Fibroblast of upper back skin (primary cell): ENCODE measurements at places on chromosomes 1 and 21.

DNA sequence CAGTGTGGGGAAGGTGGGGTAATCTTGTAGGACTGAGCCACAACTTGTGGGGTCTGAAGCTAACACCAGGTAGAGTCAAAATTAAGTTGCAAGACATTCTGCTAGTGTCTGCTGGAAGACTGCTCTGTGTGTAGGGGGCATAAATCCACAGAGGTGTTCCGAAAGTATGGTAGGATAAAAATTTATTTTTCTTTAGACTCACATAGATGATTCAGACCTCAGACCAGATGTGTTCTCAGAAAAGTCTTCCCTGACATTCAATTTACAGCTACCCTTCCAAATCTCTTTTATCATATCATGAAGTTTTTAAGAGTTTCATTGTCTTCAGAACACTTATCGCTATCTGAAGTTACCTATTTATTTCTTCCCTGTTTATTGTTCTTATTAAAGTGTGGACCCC is 21.3 kb downstream of the DUSP10 start:
- DNase-seq, result peak; percentile 38

GRCh38 chr1:90143591-90143990 is 148.7 kb downstream of the ZNF326 start:
- no peak for DNase-seq

DNA sequence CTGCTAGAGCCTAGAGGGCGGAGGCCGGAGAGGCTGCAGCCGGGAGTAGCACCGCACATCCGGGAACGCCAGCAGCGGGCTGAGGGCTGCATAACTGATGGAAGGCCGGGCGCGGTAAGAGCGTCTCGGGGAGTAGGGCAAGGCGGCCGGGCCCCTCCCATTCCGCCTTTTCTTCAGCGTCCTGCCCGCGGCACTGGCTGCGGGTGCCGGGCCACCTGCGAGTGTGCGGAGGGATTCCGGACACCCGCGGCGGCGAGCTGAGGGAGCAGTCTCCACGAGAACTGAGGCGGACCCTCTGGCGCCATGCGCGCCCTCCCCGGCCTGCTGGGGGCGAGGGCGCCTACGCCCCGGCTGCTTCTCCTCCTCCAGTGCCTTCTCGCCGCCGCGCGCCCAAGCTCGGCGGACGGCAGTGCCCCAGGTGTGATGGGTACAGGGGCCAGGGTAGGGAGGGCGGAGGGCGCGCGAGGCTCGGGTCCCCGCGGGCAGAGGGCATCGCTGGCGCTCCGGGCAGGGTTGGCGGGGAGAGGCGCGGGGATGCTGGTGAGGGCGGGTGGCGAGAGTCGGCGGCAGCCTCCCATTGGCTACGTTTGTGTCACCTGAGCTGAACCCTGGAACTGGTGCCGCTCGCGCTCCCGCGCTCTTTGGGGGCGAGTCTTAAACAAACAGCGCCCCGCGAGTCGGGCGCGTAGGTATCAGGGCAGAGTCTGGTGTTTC is 334.4 kb downstream of the SRGAP2C start:
- DNase-seq, result peak; percentile 12

GRCh38 chr1:54335755-54336108 is 70.5 kb downstream of the SSBP3 start:
- peak; percentile 96 for DNase-seq

DNA sequence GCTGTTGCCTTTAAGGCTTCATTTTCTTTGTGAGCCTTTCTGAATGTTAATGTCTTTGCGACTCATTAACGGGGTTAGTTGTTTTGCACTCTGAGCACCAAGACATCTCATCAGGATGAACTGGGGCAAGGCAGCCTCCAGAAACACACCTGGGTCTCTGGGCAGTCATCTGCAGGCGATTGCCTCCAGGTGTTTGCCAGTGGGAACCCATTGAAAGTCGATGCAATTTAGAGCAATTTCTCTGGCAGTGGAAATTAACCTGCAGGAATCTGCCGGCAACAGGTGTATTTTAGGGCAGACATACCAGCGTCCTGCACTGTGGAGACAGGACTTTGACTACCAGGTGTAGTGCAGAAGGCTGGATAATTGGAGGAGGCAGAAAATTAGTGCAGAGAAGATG is 661.0 kb upstream of the PTBP2 start:
- DNase-seq, result no peak

DNA sequence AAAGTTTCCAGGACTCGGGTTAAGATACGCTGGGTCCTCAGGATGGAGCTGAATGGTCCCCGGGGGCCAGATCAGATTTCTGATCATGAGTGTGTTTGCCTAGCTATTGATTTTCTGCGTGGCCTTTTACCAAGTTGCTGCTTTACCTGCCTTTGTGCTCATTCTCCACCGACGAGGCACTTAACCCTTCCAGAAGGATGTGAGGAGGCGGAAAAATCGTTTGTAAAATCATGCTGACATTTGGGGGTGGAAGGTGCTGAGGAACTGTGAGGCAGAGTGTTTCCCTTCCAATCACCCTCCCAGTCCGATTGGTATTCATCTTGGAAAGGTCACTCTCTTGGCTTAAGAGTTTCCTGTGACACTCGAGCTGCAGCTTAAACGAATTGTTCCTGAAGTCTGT is 337.1 kb upstream of the KAZN start:
- no peak for DNase-seq

DNA sequence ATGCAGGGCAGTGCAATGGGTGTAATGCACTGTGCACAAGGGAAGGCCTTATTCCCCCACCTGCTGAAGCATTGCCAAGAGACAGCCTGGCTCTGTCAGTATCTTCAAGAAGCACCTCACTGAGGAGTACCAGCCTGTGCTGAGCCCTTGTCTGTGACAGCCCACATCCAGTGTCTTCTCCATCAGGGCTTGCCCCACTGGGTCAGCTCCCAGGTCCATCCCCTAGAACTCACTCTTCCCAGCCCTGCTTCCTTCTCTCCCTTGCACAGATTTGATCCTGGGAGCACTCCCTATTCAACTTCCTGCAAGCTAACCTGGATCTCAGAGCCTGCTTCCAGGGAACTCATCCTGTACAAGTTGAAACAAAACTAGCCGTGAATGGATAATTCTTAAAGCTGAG is 33.6 kb upstream of the IFNGR2 start:
- no peak for DNase-seq

- no peak for DNase-seq
These were observed 251.9 kb downstream of the SDCCAG8 start for GRCh38 chr1:243507672-243508302.

DNA sequence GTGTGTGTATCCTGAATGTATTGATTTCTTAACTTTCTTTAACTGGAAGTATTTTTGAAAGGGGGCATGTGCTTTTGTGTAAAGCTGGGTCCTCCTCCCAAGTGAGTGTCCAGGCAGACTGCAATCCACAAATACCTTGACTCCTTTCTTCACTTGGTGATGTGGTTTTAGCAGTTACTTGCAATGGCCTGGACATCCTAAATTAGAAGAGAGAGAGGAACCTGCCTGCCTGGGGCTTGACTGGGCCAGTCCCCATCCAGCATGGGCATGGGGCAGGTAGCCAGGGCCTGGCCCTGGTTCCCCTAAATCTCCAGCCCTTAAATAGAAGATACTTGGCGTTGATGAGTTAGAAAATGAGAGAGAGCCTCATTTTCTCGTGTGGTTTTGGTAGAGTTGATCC is 159.7 kb downstream of the PGBD5 start:
- no peak for DNase-seq

- peak; percentile 9 for DNase-seq
These were observed 5.6 kb upstream of the GPR25 start for GRCh38 chr1:200867018-200867811.

DNA sequence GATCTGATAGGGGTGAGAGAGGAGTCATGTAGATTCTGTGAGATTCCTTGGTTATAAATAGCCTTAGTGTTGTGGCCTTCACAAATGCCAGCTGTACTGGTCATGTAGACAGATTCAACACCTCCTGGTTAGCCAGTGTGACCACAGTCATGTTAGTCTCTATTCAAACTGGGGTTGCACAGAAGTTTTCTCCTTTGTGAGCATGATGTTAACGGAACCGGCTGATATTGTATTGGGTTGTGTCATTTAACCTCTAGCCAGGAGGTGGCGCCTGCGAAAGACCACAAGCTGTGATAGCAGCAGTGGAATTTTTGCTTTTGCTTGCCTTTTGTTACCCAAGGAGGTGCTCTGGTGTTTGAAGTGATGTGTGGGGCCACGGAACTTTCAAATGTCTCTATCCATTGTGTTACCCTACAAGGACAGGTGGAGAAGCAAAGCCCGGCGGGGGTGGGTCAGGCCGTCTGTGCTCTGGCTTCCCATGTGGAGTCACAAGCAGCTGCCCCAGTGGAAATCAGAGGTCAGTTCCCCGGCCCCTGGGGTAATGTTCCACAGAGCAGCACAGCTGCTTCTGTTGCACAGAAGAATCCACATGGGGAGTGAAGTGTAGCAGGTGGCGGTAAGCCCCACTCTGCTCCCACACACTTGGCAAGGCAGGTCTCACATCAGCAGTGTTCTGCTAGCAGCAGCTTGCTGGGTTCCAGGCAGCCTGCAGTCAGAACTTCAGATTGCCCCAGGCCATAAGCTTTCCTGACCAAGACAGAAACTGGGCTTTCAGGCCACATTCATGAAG is 112.6 kb downstream of the ADAMTS1 start:
- DNase-seq, result peak; percentile 61

DNA sequence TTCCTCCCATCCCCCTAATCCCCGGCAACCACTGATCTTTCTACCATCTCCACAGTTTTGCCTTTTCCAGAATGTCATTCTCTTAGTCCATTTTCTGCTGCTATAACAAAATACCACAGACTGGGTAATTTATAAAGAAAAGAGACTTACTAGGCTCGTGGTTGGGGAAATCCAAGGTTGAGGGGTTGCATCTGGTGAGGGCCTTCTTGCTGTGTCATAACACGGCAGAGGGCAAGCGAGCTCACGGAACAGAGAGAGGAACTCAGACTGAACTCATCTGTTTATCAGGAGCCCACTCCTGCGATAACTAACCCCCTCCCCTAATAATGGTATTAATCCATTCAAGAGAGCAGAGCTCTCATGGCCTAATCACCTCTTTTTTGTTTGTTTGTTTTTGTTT is 52.0 kb downstream of the RUNX3 start:
- no peak for DNase-seq

DNA sequence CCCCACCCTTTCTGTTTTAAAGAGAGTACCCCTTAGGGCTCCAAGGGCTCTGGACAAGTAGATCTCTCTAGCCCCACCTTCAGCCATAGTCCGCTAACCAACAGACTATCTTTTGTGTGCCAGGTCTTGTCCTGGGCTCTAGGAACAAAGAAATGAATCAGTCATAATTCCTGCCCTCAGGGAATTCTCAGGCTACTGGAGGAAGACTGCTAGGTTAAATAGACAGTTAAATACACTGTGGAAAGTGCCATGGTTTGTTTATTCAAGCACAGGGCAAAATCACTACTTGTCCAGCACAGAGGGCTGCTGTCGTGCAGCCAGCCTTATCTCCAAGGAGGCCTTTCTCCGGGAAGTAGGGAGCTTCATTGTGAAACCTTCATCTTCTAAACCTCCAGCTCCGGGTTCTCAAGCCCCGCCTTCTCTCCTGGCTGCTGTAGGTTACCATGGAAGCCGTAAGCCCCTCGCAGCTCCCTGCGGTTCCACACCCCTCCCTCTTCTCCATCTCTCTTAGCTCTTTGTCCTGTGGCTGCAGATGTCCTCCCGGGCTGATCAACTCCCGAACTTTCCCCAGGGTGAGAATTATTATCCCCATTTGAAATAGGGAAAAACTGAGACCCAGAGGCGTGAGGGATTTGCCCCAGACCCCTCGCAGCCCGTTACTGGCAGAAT is 29.8 kb downstream of the SHISAL2A start:
- DNase-seq, result peak; percentile 48

- peak; percentile 69 for DNase-seq
These were observed 291.8 kb upstream of the USP24 start for GRCh38 chr1:55506740-55507577.

DNA sequence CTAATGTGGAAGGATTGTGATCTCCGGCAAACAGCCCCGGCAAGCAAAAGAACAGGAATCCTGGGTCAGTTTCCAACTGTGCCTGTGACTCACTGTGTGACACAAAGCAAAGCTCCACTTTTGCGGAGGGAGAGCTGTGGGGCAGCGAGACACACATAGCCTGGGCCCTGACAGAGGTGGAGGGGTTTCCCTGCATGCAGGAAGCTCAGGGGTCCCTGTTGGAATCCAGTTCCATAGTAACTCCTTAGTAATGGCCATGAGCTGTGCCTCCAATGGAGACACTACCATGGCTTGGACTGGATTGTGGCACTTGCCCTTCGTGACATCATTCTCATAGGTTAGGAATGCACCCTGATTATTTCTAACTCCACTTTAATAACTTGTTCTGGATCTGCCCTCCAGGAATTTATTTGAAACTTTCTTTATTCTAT is 47.0 kb upstream of the ATF3 start:
- DNase-seq, result peak; percentile 37

DNA sequence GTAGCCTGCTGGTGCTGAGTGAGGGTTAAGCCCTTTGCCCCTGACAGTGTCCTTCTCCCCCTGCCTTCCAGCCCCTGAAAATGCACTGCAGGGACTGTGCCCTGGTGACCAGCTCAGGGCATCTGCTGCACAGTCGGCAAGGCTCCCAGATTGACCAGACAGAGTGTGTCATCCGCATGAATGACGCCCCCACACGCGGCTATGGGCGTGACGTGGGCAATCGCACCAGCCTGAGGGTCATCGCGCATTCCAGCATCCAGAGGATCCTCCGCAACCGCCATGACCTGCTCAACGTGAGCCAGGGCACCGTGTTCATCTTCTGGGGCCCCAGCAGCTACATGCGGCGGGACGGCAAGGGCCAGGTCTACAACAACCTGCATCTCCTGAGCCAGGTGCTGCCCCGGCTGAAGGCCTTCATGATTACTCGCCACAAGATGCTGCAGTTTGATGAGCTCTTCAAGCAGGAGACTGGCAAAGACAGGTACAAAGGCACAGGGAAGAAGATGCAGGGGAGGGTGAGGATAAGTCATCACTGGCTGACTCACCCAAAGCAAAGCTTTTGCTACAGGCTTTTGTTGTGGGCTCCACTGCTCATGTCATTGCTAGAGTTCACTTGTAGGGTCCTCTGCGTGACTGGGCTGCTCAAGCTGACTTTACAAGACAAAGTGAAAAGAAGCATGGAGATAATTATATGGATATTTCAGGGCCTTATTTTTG is 174.9 kb downstream of the PIGK start:
- no peak for DNase-seq

DNA sequence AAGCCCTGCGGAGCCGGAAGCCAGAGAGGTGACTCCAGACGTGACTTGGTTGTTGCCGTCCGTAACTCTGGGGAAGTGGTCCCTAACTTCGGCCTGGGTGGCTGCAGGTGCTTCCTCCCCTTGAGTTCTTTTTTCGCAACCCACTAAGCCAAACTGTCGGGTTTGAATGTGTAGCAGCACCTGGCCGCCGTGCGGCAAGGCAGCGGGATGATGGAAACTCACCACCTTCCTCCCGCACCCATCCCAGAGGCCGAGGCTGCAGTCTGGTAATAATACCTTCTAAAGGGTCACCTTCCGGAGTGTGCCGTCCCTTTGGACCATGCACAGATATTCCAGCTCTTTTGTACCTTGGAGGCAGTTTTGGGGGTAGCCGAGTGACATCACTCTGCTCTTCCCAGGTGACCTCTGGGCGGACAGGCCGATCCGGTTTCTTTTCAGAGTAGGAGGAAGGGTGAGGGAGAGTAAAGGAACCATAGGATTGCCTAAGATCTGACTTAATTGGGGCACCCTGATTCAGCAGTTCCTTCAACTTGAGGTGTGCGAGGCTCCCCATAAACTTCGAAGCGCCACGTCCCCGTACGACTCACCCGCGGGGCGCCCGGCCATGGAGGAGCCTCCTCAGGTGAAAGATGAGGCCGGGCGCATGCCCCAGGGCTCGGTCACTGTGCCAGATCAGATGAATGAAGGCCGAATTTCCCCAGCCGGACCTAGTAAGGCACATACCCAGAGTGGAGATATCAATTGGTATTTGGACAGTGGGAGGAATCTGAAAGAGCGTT is 1.0 kb downstream of the KCNK1 start:
- no peak for DNase-seq
